ENCODE measurements at places on chromosomes 3 and 15. TPM values are rescaled to one million over a fixed set of nuclear protein-coding genes. Genes with fewer than 3 reads are reported as not detected.

DNA sequence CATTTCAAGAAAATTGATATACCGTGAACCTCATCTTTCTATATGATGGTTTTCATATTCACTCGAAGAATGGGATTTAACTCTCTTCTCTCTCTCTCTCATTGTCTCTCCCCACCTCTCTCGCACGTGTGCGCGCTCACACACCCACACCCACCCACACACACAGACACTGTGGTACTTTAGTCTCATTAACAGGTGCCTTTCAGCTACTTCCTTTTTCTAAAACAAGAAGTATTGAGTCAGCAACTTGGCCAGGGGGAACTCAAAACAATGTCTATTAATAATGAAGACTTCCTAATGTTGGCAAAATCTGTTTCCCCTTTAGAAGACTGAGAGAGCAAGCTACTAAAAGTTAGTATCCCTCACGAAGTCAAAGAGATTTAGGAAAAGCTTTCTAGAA lies 150.7 kb downstream of the TMCO5A start:
- no peak for DNase-seq

DNA sequence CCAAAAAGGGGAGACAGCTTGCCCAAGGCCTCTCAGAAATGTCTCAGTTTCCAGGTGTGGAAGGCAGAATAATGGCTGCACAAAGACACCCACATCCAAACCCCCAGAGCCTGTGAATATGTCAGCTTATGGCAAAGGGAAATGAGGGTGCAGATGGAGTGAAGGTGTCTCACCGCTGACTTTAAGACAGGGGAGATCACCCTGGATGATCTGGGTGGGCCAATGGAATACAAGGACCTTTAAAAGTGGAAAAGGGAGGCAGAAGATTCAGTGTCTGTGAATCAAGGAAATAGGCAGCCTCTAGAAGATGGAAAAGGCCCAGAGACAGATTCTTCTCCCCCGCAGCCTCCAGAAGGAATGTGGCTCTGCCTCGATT lies 48.8 kb upstream of the ATP2B2 start:
- no peak for DNase-seq

- no peak for DNase-seq
Measured at GRCh38 chr3:125194849-125195601, 17.5 kb downstream of the SLC12A8 start.

Gene MOBP
- polyA plus RNA-seq = 1.0 TPM

All from ovary (tissue), 10 donors.